ENCODE measurements at places on chromosomes 16 and 17. TPM values are rescaled to one million over a fixed set of nuclear protein-coding genes. Genes with fewer than 3 reads are reported as not detected.

- DNase-seq: peak; percentile 51
Observed at GRCh38 chr17:64281962-64282752, 19.1 kb upstream of the TEX2 start.

KRTAP2-2 gene
- not detected for total RNA-seq

DNA sequence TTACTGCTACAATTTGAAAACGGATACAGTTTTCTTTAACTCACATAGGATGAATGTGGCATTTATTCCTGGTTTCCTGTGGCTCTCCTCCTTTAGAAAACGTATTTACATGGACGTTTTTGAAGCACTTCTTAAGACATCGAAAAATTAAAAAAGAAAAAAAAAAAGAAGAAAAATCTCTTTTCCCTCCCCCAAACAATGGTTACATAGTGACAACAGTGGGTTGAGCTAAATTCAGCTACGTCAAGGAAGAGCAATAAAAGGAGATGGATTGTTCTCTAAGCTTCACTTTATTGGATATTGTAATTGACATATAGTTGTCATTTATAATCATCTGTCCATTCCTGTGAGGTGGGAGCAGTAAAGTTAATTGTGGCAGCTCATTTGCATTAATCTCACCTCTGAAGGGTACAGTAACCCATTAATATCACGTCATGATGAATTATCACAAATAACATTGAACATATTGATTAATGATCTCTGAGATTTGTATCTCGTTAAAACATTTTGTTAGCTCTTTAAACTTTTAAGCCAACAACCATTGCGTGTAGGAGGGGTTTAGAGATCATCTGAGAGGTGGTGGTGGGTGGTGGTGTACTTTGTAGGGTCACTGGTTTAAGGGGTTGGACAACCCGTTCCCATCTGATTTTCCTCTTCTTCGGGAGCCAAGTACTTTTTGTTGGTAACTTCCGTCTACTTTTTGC, 184.2 kb downstream of the WWOX start:
- DNase-seq: no peak

DNA sequence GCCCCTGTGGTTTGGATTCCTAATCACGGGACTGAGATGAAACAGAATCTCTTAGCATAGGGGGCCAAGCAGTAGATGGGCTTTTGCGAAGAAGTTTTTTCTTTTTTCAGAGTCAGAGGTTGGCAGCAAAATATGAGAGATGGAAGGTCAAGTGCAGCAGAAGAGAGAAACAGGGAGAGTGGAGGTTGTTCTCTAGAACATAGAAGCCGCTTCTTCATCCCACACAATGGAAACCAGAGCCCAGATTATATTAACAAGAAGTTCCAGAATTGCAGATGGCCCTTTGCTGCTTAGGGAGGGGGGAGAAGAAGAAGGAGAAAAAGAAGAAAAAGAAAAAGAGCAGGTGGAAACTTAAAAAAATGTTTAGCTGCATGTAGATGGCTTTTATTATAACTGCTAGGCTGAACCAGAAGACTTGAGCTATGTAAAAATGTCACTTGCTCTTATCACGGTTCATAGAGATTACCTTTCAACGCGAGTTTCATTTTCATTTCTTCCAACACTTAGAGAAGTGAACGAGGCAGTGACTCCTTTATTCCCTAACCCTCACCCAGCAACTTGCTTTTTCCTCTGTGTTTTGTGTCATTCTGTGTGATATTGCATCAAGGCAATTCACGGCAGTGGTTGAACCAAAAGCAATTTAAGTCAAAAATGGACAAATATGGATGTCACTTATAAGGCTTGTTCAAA, 737.5 kb downstream of the WWOX start:
- DNase-seq: no peak

ZP2 gene
- total RNA-seq: not detected

- no peak for DNase-seq
Observed at GRCh38 chr16:88334778-88335720, 47.7 kb upstream of the ZNF469 start.

All from Calu3 (cell line).